ENCODE measurements at places on chromosomes 7 and 10.
A peak's percentile ranks its signal among the peaks of the same experiment; 100 is the strongest.

GRCh38 chr10:123852411-123852951 lies 39.1 kb downstream of the CPXM2 start:
- no peak for DNase-seq

- no peak for DNase-seq
Observed at GRCh38 chr7:55066938-55067337, 48.1 kb downstream of the EGFR start.

- DNase-seq = peak; percentile 2
Observed at GRCh38 chr10:48266528-48266927, 8.0 kb downstream of the FRMPD2 start.

DNA sequence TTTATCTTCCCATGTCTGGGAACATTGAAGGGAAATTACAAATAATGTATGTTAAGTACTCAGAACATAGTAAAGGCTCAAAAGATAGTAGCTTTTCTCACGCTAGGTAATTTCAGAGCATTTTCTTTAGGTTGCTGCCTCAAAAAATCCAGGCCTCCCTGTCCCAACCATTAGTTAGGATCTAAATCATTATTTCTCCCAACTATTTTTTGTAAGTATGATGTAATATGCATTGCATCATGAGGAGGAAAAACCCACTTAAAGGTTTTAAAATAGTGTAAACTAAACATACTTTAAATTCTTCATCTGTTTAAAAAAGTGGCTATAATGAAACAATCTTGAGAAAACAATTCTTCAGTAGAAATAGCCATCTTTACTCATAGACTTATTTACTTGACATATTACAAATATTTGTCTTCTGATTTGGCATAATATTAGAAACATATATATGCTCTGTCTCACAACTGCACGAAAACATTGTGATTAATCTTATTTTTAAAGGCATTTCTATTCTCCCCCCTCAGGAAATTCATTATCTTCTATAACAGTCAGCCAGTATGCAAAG lies 329.3 kb downstream of the ELMO1 start:
- no peak for DNase-seq

- DNase-seq = no peak
Observed at GRCh38 chr10:117514971-117515370, 27.6 kb upstream of the EMX2 start.

DNA sequence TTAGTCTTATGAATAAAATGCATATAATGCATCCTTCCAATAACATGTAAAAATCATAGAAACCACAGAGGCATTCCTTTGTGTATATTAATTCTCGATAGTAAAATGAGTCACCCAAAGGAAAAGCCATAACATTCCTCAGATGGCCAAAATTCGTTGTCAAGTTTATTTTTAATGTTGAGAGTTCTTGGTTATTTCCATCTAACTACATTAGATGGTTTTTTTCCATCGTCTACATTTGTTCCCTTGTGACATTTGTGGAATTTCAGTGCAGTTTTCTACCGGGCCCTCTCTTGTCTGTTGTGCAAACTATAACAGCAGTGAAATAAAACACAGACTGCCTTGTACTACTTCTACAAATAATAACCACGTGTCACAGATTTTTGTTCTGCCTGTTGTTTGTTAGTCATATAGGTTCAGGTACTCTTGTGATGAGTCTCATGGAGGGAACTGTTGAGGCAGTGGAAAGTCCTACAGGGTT lies 54.7 kb upstream of the CCAR1 start:
- no peak for DNase-seq

DNA sequence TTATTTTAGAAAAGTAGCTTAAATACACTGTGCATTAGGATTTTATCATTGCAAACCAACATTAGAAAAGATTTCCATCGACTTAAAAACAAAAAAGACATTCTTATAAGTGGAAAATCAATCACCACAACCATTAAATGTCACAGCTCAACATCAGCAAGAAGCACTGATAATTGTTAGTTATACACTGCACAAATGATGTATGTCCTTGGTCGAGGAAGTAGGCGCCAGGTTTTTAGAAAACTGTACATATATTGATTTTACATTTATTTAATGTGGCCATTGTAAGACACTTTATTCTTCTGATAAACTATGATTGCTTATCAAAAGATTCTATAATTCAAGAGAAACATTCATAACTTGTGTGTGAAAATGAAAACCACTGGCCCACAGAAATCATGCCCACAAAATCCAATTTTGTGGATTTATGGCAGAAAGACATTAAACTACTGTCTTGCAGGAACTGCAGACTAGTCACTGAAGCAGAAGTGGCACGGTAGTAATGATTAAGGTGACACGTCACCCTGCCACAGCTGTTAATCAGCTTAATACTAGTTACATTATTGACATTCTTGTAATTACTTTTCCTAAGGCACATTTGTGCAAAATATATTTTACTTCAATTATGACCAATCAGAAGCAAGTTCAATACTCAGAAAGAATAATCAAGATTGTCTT lies 79.4 kb downstream of the VPS41 start:
- no peak for DNase-seq

DNA sequence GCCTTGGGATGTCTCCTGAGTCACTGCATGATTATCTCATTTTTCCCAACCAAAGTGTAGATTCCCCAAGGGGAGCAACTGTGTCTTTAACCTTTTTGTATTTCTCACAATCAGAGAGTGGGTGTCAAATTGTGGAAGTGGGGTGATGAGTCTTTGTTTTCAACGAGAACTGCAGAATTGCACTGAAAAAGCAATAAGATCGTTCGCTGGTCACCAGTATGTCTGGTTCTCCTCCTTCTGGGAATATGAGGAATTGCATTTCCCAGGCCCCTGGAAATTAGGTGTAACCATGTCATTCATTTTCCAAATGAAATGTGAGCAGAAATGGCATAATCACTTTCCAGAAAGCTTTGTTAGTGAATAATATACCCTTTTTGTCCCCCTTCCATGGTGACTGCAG lies 326.9 kb downstream of the GPAM start:
- DNase-seq = no peak

GRCh38 chr10:51659344-51659743 lies 40.1 kb downstream of the CSTF2T start:
- no peak for DNase-seq

- no peak for DNase-seq
Observed at GRCh38 chr7:27073076-27073475, 22.7 kb downstream of the HOXA1 start.

DNA sequence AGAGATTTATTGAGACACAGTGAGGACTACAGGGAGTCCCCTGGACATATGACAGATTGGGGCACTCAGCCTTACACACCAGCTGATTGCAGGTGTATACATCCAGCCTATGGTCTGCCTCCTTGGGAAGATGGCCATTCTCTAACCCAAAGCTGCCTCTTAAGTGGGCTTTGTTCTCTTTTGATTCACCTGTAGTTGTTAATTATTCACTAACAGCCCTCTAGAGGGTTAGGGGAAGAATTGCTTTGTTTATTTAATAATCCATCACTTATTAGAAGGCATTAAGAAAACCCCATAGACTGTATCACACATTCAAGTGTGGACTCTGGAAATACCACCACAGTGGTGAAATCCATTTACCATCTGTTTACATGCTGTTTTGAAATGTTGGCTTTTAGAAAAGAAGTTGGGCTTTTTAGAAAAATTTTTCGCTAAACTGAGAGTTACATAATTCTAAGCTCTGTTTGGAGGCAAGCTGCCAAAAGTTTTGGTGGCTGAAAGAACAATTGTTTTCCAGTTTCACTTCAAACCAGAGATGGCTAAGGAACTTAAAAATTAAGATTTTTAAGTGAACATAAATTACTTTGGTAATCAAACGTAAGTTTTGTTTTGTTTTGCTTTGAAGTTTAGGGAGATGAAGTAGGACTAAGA lies 379.1 kb downstream of the ADRA2A start:
- DNase-seq = no peak

- DNase-seq = no peak
Observed at GRCh38 chr10:91629715-91630549, 2.9 kb downstream of the PPP1R3C start.

DNA sequence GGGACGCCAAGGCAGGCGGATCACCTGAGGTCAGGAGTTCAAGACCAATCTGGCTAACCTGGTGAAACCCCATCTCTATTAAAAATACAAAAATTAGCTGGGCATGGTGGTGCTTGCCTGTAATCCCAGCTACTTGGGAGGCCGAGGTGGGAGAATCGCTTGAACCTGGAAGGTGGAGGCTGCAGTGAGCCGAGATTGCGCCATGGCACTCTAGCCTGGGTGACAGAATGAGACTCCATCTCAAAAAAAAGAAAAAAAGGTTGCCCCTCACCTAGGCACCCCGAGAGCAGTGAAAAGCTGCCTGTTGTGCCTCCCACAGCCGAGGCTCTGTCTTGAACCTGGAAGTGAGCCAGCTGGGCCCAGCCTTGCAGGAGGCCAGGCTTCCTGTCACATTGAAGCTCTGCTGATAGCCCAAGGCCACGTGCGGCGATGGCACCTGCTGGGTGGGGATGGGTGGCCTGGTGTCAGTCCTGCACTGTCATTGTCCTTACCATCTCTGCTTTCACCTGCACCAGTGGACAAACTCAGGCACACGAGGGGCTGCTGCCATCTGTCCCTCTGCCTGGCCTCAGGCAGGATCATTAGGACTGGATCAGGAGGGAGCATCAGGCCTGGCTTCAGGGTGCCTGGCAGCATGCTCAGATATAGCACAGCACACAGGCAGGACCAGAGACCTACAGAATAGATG lies 37.8 kb downstream of the DNAJB12 start:
- no peak for DNase-seq

GRCh38 chr7:140223515-140224221 lies 46.9 kb upstream of the KDM7A start:
- DNase-seq = no peak

- no peak for DNase-seq
Observed at GRCh38 chr7:98078197-98078870, 28.3 kb upstream of the LMTK2 start.

DNA sequence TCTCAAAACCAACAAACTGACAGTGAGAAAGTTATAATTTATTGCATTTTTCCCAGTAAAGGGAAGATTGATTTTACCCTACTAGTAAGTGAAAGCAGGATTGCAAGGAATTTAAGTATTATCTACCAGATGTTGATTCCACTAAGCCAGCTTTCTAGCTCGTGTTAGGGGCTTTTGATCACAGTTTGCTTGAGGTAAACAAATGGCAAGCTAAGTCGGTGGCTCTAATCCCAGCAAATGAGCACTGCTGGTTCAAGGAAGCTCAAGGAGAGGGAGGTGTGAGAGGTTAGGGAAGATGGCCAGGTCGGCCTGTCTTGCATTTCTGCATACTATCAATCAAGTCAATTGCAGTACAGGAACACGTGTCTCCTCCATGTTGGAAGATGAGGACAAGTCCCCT lies 448.7 kb upstream of the POM121L12 start:
- no peak for DNase-seq

DNA sequence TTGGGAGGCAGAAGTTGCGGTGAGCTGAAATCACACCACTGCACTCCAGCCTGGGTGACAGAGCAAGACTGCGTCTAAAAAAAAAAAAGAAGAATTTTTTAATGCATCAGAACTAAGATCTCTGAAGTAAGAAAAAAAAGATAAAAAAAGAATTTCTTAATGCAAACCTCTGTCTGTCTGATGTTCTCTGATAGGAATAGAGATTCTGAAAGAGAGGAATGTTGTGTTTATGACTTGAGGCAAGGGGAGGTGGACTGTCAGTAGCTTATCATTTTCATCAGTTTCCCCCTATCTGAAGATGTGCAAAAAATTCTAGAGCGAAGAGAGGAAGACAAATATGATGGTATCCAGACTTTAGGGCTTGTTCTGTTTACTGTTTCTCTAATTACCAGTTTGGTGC lies 121.5 kb downstream of the SEC23IP start:
- DNase-seq = no peak

DNA sequence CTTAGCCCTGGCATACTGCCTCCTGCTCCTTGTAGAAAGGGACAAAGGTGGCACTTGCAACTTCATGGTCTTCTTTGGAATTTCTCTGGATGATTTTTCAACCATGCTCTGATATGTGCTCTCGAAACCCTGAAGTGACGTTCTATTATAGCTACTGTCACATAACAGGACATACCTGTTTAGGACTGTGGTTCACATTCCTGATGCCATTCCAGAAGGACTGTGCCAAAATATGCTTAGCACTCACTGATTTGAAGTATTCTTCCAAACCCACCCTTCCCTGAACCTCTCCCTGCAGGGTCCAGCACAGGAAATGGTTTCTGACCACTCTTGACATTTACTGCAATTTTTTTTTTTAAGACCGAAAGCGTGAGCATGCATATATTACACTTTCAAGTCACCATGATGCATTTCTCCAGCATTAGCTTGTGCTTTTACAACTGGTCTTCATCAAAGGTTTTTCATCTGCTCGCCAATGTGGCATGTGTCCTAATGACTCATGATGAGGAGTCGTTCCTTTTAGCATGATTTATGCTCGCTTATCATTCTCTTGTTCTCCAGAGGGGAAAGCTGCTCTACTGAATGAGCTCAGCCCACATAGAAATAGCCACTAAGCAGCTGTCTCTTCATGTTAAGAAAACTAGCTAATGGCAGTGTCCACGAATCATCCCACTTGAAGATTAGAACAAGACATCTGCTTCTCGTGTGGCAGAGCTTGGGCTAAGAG lies 135.2 kb downstream of the ADAM12 start:
- no peak for DNase-seq

- peak; percentile 21 for DNase-seq
Observed at GRCh38 chr7:6705959-6706665, 635 bp downstream of the ZNF12 start.

- DNase-seq = peak; percentile 20
Observed at GRCh38 chr7:16421333-16422102, at the start of gene CRPPA. TSS of gene CRPPA (minus strand) at chr7:16421538. CDS start at chr7:16421322, 216 bp downstream.

- no peak for DNase-seq
Observed at GRCh38 chr7:82506702-82507101, 63.1 kb upstream of the CACNA2D1 start.

DNA sequence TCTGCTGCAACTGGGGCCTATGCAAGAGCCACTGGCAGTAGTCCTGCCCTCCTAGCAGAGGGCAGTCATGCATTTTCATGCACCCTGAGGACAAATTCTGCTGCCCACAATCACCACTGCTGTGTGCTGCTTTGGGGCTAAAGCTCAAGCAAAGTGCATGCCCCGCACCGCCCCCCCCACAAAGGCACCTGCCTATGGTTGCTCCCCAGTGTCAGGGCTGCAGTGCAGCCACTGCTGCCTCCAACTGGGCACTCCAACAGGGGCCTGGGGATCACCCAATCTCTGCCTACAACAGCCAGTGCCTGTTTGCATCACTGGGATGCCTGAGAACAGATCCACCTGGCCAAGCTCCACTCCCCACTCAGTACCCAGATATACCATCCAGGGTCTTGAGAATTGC lies 417.0 kb downstream of the HTR7 start:
- DNase-seq = no peak

DNA sequence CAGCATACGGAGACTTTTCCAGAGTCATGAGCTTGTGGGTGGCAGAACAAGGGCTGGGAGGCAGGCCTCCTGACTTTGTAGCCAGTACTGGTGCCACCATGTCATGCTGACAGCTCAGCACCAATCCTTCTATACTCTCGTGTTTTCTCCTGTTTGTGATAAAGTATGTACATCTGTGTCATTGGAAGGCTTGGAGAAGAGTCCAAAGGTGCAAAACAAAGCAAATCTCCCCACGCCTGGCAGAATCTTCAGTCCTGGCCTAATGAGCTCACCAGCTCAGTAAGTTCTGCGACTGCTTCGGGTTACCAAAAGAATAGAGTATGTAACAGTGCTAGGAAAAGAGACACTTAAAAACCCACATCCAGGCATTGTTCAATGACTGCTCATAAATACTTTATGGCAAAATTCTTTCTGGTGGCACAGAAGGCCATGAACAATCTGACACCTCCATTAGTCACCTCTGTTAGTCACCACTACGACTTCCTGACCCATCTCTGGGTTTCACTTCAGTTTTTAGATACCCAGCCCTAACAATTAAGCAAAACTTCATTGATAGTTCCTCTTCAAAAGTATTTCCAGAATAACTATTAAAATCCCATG lies 24.5 kb downstream of the STEAP1 start:
- DNase-seq = no peak

All from stimulated activated CD4-positive, alpha-beta T cell treated with anti-CD3 and anti-CD28 coated beads, Interleukin-2, amount 100 ng/mL, for 48 hours (primary cell).